ENCODE measurements at places on chromosomes 3 and 15.
A peak's percentile ranks its signal among the peaks of the same experiment; 100 is the strongest.

- no peak for DNase-seq
Measured at GRCh38 chr3:136943436-136943835, 14.3 kb upstream of the IL20RB start.

DNA sequence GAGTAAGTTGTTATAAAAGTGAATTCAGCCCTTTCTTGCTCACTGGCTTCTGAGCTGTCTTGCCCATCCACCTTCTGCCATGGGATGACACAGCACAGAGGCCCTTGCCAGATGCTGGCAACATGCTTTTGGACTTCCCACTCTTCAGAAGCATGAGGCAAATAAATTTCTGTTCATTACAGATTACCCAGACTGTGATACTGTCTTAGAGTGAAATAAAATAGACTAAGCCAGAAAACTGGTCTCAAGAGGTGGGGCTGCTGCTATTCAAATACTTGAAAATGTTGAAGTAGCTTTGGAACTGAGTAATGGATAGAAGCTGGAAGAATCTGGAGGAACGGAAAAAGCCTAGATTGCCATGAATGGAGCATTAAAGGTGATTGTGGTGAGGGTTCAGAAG lies 170.4 kb downstream of the ZMAT3 start:
- no peak for DNase-seq

GRCh38 chr15:45449916-45450867 lies 71.8 kb upstream of the GATM start:
- no peak for DNase-seq

GRCh38 chr3:196399485-196399945 lies 32.7 kb downstream of the UBXN7 start:
- peak; percentile 31 for DNase-seq

DNA sequence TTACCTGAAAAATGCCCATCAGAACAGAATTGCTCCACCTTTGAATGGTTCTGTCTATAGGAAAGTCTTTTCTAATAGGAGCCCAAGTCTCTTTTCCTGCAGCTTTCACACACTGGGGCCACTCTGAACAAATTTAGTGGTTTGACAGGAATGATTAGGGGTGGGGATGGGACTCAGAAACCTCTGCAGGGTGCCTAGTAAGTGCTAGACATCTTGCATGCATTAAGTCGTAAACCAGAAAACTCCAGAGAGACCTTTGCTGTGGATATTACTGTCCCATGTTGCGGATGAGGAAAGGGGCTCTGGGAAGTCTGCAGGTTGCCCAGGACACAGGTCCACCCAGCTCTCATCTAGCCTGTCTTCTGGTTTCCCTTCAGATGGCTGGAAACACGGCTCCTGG lies 189.7 kb downstream of the OPA1 start:
- no peak for DNase-seq

DNA sequence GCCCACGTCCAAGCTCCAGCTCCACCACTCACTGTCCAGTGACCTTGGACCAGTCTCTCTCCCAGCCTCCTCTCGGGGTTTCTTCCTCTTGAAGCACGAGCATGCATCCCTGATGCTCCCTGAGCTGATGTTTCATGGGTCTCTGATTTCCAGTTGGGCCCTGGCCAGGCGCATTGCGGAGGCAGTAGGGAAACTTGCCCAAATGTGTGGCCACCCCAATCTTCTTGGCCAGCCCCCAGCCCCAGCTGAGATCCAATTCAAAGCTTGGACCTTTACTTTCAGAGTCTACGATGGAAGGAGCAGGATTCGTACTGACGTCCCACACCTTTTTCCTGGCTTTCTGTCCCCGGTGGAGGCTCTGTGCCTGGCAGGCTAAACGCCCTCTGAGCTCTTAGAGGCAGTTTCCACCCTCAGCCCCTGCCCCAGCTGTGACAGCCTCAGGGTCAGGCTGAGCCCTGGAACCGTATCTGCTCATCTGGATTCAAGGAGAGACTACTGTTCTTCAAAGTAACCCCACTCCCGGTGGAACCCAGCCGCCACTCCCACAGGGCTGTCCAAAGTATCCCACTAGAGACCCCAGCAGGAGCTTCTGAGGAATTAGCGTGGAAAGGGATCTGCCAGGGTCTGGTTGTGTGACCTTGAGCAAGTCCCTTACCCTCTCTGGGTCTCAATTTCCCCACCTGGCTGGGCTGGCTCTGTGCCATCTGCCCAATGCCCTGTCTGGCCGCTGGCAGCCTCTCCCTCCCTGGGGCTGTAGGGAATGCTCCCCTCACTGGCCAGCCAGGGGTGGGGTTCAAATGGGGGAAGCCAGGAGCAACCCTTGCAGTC lies 37.4 kb downstream of the CPN2 start:
- DNase-seq, result no peak

DNA sequence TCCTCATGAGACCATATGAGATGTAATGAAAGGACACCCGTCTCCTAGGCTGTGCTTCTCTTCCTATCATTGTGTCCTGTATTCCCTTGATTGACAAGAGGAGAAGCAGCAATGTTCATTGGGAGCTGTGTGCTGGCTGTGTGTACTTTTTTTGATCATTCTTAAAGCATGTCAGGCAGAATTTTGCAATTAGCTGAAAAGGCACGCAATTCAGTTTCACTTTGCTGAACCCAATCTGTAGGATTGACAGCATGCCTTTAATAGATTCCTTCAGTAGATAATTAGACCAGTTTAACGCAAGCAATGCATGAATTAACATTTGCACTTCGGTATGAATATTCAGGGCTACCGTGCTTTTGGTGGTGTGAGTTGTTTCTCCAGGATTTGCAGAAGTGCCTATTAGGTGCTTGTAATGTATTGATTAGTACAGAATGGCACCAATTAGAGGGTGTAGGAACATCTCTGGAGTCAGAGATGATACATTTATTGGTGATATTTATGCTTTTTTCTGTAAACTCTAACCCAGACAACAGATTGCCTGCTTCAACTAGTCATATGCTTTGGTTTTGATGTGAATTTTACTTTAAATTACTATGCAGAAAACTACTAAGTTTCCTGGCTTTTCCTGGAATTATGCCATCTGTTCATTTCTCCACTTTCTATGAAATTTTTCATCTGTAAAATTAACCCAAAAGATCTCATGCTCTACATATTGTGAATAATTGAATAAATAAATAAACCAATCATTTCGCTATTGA lies 114.3 kb downstream of the NSUN3 start:
- no peak for DNase-seq

Measured in hematopoietic multipotent progenitor cell treated with erythropoietin and hydrocortisone succinate and interleukin-3 and kit ligand, for 15 days (in vitro differentiated cells).